ENCODE measurements at places on chromosomes 12 and 14.
A peak's percentile ranks its signal among the peaks of the same experiment; 100 is the strongest.

GRCh38 chr12:52977170-52977569, 28.3 kb downstream of the KRT18 start:
- DNase-seq = no peak

DNA sequence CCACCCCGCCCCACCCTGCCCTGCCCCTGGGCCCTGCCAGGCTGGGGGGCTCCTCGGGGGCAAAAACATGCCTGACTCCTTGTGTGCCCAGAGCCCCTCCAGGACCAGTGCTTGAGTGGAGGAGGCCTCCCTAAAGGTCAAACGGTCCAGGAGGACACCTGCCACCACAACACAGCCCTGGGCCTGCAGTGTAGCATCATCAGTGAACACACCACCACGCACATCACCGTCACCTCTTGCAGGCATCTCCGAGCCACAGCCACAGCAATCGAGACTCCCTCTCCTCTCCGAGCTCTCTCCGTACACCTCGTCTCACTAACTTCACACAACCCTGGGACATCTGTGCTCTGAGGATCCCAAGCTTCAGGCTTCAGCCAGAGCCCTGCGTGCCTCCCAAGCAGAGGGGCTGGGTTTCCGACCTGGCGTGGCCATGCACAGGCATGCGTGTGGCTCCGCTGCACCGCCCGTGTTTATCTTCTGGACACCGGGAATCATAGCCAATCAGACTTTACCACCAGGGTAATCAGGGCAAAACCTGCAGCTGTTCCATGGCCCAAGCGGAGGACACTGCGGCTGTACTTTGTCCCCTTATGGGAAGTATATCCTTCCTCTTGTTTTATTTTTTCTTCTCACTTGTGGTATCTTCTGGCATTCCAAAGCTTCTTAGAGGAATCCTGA, 6.2 kb upstream of the DIO3 start:
- no peak for DNase-seq

DNA sequence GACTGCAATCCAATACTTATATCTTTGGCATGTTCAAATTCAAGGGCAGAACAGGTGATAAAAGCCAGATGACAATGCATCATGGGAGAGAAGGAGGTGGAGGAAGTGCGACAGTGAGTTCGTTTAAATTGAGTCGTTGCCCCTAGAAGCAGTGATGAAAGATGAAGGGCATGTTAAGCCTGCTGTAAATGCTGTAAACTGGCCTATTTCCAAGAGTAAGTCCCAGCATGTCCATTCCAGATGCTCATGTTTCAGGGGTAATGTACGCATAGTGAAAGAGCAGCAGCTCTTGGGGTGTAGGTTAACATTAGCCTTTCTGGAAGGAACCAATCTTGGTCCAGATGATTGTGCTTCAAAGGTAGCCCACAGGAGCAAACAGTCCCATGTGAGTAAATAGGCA, 97.1 kb downstream of the C2CD5 start:
- no peak for DNase-seq

DNA sequence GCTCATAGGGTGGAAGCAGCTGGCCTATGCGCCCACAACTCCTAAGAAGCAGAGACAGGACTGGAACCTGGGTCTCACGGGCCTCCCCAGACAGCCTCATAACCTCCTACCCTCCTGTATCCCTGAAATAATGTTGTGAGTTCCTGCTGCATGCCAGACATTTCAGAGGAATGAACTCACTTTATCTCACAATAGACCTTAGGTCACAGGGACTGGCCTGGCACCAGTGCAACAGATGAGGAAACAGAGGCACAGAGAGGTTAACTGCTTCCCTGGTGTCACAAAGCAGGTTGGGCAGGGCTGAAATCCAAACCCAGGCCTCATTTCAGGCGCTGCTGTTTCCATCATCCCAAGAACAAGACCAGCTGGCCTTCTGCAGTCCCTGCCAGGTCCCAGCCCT, 5.3 kb downstream of the PHETA1 start:
- peak; percentile 65 for DNase-seq

- DNase-seq = no peak
Observed at GRCh38 chr12:104740668-104741067, 217.4 kb downstream of the SLC41A2 start.

DNA sequence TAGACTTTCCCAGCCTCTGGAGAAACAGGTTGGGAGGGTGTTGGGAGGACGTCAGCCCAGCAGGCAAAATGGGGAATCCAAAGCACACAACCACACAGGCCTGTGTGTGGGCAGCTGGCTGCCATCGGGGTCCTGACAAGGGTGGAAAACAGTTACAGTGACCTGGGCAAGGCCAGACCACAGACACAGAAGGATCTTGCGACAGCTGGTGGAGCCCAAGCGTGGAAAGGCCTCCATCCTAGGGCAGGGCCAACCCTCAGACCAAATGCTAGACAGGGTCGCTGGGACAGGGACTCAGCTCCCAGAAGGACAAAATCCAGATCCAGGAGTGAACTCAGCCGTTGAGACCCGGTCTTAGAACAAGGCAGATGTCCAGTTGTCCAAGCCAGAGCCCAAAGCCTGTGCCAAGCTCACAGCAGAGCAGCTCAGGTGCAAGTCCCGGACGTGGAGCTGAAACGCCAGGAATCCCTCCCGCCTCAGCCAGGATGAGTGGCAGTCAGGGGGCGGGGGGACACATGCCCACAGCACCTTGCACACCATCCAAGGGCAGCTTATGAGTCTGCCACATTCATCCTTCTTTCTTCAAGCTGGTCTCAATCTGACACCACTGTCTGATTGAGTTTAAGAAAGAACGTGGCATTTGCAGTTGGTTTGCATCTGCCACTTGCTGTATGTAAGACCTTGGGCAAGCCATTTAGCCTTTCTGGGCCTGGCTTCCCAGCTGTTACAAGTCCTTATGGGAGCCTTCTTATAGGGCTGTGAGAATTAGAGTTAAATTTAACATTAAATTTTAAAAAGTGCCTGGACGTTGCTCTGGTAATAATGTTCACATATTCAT, 37.6 kb downstream of the DEGS2 start:
- no peak for DNase-seq

GRCh38 chr14:61561104-61561503, 134.2 kb upstream of the HIF1A start:
- DNase-seq = peak; percentile 69

DNA sequence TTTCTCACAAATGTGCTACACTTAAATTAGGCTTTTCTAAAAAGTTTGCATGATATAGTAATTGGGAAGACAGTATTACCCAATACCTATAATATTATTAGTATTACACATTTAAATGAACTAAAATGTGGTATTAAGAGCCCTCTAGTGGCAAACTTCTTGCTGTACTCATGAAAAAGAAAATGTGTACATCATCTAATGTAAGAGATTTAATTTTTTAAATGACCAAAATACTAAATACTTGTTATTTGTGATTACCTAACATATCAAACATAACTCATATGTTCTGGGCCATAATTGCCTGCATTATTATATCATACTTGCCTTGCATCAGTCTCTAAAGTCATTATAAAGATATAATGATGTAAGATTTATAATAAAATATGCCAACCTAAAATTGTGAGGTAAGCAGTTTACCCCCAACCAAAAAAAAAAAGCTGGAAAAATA, 64.2 kb downstream of the DNAI7 start:
- DNase-seq = peak; percentile 73

GRCh38 chr12:66956300-66956699, 277.4 kb upstream of the GRIP1 start:
- DNase-seq = no peak

GRCh38 chr14:77111021-77111420, 13.0 kb downstream of the CIPC start:
- peak; percentile 30 for DNase-seq

- peak; percentile 56 for DNase-seq
Observed at GRCh38 chr14:65958664-65959562, 527.3 kb upstream of the CCDC196 start.

DNA sequence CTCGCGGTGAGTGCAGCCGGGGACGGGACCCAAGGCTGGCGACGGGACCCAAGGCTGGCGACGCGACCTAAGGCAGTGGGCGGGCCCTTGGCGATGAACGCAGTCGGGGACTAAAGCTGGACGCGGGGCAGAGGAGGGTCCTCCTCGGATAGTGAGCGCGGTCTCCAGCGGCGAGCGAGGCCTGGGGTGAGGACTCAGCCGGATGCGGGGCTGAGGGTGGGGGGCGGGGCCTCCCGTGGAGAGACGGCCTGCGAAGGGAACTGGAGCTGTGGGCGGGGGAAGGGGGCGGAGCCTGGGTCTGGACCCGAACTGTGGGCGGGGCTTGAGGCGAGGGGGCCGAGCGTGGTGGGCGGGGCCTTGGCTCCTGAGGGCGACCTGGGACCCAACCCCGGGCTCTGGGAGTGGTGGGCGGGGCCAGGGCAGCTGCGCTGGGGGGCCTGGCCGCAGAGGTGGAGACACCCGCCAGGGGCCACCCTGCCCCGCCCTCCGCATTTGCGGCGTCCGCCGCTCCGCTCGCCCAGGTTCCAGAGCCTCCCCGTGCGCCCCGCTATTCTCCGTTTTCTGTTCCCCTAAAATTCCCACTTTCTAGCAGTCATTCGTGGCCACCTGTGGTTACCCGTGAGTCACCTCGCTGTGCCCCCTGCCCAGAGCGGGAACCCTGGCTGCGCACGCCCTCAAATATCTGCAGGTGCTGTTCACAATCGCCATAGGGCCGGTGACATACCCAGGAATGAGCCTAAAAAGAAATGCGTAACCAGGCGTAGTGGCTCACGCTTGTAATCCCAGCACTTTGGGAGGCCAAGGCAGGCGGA, 508 bp upstream of the BRF1 start:
- DNase-seq = peak; percentile 90

GRCh38 chr12:125280482-125281377, 215.5 kb downstream of the AACS start:
- no peak for DNase-seq

- no peak for DNase-seq
Observed at GRCh38 chr14:38828183-38828827, 274.7 kb downstream of the SEC23A start.

GRCh38 chr14:70803321-70804310, 5.7 kb downstream of the MAP3K9 start:
- no peak for DNase-seq

GRCh38 chr12:67520606-67521005, 127.9 kb upstream of the DYRK2 start:
- DNase-seq = no peak

DNA sequence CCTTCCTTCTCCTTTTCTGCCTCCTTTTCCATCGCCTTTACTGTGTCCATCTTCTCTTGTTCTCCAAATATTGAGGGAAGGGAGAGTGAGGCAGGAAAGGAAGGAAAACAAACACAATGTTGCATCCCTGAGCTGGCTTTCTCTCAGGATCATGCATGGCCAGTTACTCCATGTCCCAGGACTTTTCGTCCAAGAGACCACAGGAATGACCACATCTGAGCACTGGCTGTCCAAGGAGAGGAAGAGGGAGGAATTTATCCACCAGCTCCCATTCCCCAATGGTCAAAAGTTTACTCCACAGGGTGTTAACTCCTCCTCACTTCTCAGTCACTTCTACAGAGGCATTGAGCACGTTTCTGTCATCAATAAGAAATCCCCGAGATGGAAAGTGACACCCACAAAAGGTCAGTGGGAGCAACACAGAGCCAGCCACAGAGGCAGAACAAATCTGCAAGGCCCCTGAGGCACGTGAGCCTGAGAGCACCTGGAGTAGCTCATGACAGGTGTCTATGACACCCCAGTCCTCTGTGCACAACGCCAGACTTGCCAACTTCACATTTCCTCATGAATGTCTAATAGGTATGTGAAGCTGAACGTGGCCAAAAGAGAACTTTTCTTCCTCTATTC, 177.3 kb upstream of the NUDT4 start:
- peak; percentile 40 for DNase-seq

GRCh38 chr12:86435053-86435452, 178.9 kb upstream of the MGAT4C start:
- no peak for DNase-seq

GRCh38 chr12:92080911-92081285, 64.7 kb downstream of the BTG1 start:
- DNase-seq = no peak

DNA sequence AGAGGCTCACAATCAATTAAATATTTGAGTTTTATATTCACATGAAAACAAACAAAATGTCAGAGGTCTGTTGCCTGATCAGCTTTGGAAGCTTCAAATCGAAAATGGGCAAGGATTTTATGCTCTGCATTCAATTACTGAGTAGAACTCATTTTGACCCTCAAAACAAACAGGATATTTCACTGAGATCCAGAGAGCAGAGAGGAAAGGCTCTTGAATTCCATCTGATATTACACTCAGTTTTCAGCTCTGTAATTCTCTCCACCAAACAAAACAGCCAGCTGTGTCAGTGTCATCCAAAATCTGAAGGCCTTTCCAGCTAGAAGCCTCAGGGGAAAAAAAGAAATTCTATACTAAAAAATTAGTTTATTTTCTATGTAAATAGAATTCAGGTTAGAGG, 128.6 kb upstream of the FLRT2 start:
- no peak for DNase-seq

DNA sequence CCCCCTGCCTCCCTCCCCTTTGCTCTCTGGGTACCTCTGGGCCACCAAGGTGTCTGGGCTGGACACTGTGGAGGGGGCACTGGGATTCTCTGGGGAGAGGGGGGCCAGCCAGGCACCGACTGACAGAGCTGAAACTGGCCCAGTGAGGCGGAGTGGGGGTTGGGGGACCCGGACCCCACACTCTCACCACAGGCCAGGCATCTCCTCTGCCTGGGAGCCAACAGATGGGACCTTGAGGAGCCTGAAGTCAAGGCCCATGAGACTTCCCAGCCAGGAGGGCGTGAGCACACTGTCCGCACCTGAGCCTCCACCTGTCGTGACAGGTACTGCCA, 39.8 kb upstream of the PPP1R13B start:
- DNase-seq = no peak

GRCh38 chr14:69087061-69087461, 65.9 kb downstream of the DCAF5 start:
- DNase-seq = peak; percentile 65

DNA sequence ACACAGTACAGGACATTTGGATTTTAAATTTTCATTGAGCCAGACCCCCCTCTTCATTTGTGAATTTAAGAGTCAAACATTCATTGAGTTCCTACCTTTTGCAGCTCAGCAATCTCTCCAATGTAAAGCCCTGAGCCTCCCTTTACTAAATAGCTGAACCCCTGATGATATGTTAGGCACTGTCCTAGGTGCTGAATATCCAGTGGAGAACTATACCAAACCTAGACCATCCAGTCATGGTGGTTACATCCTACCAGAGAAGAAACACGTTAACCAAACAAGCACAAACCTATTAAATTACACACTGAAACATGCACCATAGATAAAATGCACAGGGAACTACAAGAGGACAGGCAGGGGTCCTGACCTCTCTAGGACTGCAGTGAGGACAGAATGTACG, 1585.3 kb upstream of the TMEM132C start:
- DNase-seq = peak; percentile 49

GRCh38 chr12:95582230-95583058, 31.2 kb upstream of the USP44 start:
- DNase-seq = peak; percentile 80

GRCh38 chr14:61147381-61147821, 133.7 kb downstream of the TMEM30B start:
- peak; percentile 54 for DNase-seq

- no peak for DNase-seq
Observed at GRCh38 chr12:93370947-93371346, 6.8 kb upstream of the NUDT4 start.

DNA sequence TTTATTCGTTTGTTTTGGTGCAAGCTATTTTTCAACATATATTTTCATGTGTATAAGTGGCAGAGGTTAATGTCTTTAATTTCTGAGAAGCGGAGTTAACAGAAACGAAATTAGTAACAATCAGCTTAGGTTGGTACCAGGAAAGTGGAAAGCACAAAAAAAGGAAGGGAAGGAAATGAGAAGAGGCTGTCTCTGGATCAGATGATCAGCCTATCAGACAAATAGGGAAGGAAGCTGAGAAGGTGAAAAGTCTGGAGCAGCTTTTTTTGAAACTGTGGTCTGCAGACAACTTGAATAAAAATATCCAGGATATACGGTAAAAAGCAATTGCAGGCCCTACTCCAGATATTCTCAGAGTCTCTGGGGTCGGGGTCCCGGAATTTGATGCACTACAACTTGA, 265.0 kb downstream of the SSPN start:
- DNase-seq = no peak

Measured in fibroblast of the aortic adventitia (primary cell).